ENCODE measurements at places on chromosomes 6 and 20.

GRCh38 chr20:58987790-58988564 lies 6.9 kb downstream of the NELFCD start:
- DNase-seq, result no peak

DNA sequence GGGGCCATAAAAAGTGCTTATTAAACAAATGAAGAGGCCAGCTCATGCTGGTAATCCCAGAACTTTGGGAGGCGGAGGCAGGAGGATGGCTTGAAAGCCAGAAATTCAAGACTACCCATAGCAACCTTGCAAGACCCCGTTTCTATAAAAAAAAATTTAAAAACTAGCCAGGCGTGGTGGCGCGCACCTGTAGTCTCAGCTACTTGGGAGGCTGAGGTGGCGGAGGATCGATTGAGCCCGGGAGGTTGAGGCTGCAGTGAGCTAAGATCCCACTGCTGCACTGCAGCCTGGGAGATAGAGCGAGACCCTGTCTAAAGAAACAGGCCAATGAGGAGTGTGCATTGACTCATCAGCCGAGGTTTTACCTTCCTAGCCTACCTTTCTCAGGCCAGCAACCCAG lies 15.2 kb downstream of the NPEPL1 start:
- DNase-seq, result no peak

DNA sequence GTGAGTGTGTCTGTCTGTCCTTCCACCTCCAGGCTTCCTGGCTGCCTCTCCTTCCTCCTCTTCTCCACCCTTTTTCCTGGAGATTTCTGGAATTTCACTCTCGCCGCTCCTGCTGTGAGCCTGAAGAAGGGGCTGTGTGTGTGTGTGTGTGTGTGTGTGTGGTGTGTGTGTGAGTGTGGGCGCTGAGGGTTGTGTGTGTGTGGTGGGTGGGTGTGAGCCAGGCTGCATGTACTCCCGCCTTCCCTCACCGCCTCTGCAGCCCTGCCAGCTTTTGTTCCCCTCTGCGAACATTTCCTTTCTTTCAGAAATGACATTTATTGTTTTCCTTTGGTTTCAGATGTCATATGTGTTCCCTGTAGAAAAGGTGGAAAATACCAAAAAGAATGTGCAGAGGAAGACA lies 76.0 kb downstream of the SRC start:
- DNase-seq, result no peak

GRCh38 chr6:137148306-137149034 lies 25.0 kb downstream of the IL22RA2 start:
- DNase-seq, result no peak

DNA sequence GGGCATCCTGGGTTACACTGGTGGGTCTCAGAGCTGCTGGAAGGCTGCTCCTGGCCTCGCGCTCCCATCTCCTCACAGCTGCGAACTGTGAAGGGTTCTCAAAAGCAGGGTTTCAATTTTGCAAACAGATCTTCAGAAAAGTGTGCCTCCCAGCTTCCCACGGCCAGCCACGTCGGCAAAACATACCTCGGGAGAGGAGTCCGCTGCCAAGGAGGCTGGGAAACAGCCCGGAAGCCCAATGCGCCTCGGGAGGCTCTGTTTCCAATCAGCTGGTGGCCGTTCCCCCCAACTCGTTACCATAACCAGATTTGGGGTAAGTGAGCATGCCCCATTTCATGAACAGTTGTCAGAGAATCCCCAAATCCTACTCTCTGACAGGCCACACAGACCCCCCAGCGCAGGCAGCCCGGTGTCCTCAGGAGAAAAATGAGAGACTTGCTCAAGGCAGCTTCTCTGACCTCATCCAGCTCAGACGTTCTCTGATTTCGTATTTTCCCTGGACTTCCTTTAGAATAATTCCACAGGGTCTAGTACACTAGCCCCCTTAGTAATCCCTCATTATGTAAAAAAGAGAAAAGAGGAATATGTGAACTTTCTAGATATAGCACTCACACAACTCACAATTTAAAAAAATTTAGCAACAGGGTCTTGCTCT lies 98.4 kb downstream of the SNX5 start:
- no peak for DNase-seq

GRCh38 chr6:53768636-53769035 lies 26.2 kb upstream of the LRRC1 start:
- DNase-seq, result no peak

- no peak for DNase-seq
These were observed 1071.1 kb upstream of the CITED2 start for GRCh38 chr6:140445474-140446004.

GRCh38 chr20:52311209-52311794 lies 119.7 kb upstream of the ZFP64 start:
- DNase-seq, result no peak

GRCh38 chr6:41937861-41938574 lies 3.6 kb downstream of the CCND3 start:
- no peak for DNase-seq

GRCh38 chr6:124679387-124679786 lies 282.9 kb upstream of the RNF217 start:
- DNase-seq, result no peak

DNA sequence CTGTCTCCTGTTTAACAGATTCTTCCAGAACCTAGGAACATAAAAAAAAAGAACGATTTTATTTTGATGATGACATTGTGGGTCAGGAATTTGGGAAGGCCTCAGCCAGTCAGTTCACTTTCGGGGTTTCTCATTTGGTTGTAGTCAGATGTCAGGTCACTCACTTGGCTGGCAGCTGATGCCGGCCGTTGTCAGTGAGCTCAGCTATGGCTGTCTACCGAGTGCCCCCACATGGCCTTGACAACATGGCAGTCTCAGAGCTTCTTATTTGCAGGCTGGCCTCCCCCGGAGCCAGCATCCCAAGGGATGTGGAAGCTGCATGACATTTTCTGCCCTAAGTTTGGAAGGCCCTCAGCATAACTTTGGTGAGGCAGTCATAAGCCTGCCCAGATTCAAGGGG lies 11.5 kb downstream of the RNF217 start:
- no peak for DNase-seq

- DNase-seq, result no peak
These were observed 828 bp upstream of the SULF2 start for GRCh38 chr20:47785854-47786764.

DNA sequence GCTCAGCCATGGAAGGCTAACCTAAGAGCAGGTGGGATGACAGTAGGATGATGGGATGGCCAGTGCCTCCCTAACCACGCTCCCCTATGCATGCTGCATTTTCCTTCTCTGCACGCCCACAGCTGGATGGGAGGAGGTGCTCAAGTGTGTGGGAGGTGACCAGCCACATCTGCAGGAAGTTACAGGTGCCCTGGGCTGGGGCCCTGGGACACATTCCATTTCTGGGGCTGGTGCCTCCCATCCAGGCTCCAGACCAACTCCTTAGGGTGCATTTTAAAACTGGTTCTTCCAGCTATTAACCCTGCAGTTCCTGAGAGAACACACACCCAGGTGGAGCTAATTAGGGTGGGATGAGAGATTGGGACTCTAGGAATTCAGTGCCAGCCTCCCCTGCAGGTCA lies 135.3 kb upstream of the ARMC2 start:
- no peak for DNase-seq

DNA sequence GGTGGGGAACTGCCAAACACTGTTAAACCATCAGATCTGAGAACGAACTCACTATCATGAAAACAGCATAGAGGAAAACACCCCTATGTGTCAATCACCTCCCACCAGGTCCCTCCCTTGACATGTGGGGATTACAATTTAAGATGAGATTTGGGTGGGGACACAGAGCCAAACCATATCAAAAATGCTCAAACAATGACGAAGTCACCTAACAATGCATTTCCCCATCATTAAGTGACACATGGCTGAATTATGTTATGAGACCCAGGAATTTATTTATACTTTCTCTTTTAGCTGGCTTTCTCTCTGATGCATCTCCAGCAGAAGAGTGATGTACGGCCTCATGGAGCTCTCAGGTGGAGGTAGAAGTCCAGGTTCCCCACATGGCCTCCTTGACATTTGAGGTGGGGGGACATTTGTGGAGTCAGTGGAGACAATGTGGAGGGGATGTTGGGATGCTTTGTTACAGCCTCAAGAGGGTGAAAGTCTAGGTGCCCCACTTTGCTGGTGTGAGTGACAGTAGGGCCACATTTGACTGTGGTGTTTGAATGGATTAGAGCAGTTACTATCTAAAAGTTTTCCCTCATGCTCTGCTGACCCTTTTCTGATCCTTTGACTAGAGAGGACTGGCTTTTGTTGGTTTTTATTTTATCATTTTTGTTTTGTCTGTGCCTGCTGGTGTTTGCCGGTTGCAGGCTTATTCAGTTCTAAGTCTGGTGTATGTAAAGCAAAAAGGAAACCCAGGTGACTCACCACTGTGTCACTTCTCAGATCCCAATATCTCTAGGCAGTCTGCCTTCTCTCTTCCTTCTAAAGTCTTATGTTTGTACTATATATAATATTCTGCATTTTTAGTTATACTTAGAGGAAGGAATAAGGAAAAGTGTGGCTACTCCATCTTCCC lies 18.5 kb upstream of the DCBLD1 start:
- no peak for DNase-seq
